ENCODE measurements at places on chromosomes 7 and 10.

DNA sequence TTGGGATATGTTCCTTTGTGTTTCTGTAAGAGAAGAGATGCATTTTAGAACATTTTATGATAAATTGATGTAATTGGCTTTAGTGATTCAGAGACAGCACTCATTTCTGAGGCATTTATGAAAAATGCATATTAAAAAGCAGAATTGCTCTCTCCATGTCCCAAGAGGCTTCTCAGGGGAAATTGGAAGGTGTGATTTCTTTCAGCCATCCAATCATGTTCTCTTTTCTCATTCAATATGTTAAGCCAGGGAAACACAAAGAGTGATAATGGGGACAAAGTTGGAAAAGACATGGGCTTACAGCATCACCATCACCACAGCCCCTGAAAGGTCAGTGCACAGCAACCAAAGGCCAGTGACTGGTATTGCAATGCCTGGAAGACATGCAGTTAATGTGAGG lies 129.9 kb upstream of the COL1A2 start:
- no peak for DNase-seq

GRCh38 chr10:103916876-103917275 lies 1.1 kb downstream of the STN1 start:
- no peak for DNase-seq

GRCh38 chr10:3754727-3755439 lies 30.1 kb downstream of the KLF6 start:
- no peak for DNase-seq

DNA sequence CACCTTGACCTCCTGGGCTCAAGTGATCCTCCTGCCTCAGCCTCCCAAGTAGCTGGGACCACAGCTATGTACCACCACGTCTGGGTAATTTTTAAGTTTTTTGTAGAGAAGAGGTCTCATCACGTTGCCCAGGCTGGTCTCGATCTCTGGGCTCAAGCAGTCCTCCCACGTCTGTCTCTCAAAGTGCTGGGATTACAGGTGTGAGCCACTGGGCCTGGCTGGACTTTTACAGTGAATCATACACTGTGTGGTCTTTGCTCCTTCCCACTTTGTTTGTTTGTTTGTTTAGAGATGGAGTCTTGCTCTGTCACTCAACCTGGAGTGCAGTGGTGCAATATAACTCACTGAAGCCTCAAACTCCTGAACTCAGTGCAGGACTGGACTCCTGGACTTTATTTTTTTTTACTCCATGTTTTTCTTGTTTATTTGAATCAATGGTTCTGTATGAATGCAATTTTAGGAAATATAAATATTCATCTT lies 12.5 kb downstream of the PPIA start:
- no peak for DNase-seq

GRCh38 chr10:98510412-98510995 lies 63.8 kb upstream of the HPS1 start:
- no peak for DNase-seq

DNA sequence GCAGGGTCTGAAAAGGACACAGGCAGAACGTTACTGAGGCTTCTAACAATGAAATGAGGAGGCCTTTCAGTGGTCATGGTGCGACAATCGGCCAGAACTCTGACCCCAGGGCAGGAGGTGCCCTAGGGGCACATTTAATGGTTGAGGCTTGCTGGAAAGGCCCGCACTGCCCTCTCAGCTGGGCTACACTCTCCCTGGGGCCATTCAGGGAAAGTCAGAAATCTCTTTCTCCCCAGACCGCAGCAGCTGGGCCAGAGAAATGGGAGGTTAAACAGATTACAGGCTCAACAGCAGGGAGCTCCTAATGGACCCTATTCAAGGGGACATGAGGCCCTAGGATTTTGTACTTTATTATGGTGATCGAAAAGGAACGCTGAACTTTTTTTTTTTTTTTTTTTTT lies 85.6 kb upstream of the FGFR2 start:
- DNase-seq, result no peak

- DNase-seq, result no peak
Observed at GRCh38 chr7:15225981-15226380, 323.4 kb upstream of the DGKB start.

- DNase-seq, result no peak
Observed at GRCh38 chr10:60916025-60916424, 28.0 kb downstream of the RHOBTB1 start.

DNA sequence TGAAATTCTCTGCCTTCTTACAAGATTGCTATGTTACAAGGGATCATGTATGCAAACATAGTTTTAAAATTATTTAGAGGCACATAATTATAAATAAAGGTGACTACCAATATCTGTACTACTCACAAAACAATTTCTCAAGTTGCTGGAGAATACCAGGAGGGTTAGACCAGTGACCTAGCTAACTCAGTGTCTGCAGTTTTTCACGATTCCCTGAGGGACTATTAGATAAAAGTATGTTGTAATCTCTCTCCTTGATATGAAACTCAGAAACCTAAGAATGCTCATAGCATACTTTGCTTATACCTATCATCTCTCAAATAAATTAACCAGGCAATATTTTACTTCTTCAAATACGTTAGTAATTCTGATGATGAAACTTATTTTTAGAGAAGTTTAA lies 534.0 kb upstream of the ANKRD30A start:
- no peak for DNase-seq

DNA sequence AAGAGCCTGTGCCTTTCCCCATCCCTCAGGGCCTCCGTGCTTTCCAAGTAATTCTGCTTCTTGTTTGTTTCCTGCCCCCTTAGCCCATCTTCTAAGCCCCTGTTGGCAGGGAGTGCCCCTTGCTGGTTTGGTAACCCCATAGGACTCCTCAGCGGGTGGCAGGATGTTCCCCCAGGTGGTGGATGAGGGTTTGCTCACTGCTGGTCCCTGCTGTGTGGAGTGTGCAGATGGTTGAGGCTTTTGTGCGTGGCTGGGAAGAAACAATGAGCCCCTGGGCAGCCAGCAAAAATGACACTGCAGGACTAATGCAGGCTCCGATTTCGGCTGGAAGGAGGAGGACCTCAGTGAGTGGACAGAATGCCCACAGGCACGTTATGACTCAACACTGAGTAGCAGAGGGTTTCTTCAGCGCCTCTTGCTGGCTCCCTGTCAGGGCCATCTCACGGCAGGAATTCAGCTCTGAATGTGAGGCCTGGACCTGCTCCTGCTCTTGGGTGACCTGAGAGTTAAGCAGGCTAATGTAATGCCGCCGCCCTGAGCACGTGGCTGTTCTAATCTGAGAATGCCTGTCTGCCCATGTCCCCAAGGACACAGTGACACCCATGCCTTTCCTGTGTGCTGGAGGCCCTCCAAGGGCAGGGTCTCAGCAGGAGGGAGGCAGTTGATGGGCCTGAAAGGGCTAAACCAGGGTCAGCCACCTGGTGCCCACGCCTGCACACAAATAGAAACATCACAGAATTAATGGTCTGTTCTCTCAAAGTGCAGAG lies 16.6 kb downstream of the BAG3 start:
- DNase-seq, result no peak

DNA sequence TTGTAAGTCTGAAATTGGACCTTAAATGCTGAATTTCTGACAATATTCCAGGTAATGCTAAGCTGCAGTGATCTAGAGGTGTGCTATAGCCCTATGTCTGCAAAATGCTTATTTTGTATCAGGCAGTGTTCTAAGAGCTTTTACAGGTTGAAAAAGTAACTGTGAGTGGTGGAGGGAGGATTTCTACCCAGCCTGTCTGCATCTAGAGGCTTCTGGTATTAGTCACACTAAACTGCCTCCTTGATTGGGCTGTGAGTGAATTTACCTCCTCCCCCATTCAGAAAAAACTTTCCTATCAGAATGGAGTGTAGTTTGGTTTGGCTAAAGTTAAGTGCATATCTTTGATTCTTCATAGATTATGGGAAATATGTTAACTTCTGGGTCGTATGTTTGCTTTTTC lies 56.8 kb downstream of the BBS9 start:
- DNase-seq, result no peak

DNA sequence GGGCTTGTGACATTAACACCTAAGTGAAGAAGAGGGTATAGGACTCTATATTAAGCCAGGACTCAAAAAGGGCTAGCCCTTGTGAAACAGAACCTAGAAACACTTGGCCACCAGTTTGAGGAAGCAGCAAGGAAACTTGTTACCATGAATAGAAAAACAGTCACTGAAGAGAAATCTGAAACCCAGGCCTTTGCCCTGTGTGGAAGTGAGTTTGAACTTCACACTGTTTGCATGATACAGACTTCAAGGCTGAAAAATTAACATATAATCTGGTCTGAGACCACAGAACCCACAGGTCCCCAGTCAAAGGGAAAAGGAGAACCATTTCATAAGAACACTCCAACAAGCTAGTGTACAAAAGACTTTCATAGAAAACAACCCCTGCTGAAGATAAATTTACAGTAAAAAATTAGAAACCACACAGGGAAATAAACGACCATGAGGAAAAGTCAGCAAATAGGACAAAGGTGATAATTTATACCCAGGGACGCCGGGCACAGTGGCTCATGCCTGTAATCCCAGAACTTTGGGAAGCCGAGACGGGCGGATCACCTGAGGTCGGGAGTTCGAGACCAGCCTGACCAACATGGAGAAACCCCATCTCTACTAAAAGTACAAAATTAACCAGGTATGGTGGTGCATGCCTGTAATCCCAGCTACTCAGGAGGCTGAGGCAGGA lies 76.1 kb downstream of the SKIDA1 start:
- no peak for DNase-seq

- no peak for DNase-seq
Observed at GRCh38 chr10:93406364-93407145, 75.6 kb downstream of the MYOF start.

- no peak for DNase-seq
Observed at GRCh38 chr10:107144490-107144889, 20.0 kb downstream of the SORCS1 start.

DNA sequence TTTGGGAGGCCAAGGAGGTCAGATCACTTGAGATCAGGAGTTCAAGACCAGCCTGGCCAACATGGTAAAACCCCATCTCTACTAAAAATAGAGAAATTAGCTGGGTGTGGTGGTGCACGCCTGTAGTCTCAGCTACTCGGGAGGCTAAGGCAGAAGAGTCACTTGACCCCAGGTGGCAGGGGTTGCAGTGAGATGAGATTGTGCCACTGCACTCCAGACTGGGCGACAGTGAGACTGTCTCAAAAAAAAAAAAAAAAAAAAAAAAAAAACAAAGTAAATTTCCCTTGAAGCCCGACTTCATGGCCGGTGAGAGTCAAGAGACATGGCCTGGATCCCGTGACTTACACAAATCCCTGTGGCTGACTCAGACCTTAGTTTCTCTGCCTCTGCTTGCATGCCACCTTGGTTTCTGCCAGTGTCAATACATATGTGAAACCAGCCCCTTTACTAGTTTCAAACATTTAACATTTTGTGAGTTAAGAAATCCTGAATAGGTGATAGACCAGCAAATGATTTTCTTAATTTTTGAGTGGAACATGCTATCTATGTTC lies 62.8 kb downstream of the ZEB1 start:
- no peak for DNase-seq

GRCh38 chr7:151710646-151711434 lies 166.1 kb downstream of the PRKAG2 start:
- DNase-seq, result no peak

DNA sequence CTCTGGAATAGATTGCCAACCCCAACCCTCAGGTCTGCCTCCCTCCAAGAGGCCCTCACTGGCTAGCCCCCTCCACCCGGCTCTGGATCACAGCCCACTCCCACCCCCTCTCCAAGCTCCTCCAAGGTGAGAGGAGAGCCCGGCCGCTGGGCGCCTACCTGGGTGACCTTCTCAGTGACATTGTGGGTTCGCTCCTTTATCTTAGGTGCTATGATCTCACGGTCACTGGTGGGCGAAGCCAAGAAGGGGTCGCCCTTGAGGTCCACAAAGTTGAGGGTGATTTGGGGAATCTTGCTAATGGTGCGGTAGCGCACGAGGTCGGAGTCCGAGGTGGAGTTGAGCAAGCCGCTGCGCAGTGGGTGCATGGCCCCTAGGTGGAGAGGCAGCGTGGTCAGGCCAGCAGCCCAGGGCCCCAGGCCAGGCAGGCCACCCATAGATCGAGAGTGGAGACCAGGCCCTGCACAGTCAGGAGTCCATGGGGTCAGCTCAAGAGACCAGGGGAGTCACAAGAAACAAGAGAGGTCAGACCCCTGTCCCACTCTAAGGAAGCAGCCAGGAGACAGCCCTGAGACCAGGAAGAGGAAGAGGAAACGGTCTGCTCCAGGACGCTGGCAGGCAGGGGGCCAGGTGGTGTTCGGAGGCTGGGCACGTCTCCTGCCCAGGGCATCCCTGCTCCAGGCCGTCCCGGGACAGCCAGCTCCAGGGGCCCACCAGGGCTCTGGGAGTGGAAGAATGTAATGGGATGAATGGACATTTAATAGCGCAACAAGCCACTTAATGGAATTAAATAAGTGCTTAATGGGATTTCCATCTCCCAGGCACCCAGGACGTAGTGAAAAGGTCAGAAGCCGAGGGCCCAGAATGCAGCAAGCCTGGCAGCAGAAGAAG lies 20.7 kb downstream of the KCNH2 start:
- no peak for DNase-seq

GRCh38 chr10:113477451-113477850 lies 75.4 kb upstream of the HABP2 start:
- DNase-seq, result no peak

DNA sequence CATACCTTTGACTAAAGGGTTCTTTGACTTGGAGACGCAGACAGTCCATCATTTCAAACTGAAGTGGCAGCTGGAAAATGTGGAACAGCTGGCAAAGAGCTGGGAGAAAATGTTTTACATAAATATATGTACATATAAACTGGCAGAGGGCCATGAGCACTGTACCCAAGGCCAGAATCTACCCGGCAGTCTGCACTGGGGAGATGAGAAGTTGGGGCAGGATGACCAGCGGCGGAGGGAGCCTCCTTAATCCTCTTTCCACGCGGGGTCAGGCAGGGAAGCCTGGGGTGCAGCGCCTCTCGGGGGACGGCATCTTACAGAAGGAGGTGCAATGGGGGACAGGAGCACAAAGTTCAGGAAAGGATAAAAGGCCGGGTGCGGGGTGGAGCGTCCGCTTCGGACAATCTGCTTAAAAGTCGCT lies 1.3 kb downstream of the GLI3 start:
- no peak for DNase-seq

- DNase-seq, result no peak
Observed at GRCh38 chr7:41107330-41107937, 595.5 kb downstream of the INHBA start.

- no peak for DNase-seq
Observed at GRCh38 chr7:15929411-15929810, 242.9 kb upstream of the MEOX2 start.

DNA sequence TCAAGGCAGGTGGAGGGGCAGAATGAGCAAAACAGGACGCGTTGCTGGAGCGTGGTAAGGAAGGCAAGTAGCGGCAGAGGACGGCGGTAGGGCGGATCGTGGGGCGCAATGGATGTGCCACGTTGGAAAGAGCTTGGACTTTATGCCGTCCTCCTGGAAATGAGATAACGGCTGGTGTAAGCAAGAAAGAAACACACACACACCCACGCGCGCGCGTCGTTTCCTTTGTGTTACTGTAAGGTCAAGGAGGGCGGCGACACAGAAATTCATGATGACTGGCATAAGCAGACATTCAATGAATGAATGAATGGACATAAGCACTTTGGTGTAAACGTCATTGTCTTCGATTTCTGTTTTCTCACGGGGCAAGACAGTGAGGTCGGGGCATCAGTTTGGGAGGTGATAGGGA lies 683 bp upstream of the ENTPD7 start:
- DNase-seq, result peak; percentile 16

All from effector CD4-positive, alpha-beta T cell (primary cell).